Activated naive CD4-positive, alpha-beta T cell treated with Interleukin-2 at 50 U/mL for 16 hours (primary cell): ENCODE measurements at places on chromosomes 3 and 15.

DNA sequence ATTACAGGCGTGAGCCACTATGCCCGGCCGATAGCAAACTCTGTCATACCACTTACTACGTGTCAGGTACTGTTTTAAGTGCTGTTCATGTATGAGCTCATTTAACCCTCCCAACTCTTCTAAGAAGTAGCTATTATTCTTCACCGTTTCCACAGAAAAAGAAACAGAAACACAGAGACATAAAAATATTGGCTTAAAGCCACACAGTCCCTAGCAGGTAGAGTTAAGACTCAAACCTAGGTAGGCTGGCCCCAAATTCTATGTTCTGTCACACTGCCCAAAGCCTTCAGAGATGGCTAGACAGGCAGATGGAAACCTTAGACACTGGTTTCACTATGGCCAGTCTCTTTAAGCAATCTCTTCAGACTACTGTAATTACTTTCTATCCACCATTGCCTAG is 149.8 kb upstream of the KCNMB2 start:
- DNase-seq, result no peak

DNA sequence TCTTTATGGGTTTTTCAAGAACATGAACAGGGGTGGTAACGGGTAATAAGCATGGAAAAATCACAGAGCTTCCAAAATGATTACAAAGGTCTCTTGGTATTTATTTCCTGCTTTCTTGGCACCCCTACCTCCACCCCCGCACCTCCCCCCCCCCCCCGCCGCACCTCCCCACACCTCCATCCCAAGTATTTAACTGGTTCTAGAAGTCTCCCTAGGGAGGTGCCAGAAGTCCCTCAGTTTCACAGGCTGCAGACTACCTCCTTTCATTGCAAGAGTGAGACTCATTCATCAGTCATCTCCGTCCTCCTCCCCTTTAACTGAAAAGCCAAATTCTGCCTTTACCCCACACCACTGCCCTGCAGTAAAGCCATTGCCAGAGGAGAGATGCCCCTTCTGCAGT is 169.4 kb downstream of the ALDH1A2 start:
- no peak for DNase-seq

GRCh38 chr3:26018889-26019288 is 229.0 kb downstream of the OXSM start:
- DNase-seq, result no peak

DNA sequence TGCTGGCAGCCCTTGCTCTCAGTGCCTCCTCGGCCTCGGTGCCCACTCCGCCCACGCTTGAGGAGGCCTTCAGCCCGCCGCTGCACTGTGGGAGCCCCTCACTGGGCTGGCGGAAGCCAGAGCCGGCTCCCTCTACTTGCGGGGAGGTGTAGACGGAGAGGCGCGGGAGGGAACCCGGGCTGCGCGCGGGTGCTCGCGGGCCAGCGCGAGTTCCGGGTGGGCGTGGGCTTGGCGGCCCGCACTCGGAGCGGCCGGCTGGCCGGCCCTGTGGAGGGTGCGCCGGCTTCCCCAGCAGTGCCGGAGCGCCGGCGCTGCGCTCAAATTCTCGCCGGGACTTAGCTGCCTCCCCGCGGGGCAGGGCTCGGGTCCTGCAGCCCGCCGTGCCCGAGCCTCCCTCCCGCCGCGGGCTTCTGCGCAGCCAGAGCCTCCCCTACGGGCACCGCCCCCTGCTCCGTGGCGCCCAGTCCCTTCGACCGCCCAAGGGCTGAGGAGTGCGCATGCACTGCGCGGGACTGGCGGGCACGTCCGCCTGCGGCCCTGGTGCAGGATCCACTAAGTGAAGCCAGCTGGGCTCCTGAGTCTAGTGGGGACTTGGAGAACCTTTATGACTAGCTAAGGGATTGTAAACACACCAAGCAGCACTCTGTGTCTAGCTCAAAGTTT is 231.5 kb downstream of the EFHB start:
- no peak for DNase-seq

GRCh38 chr3:160564949-160565441 is 376 bp downstream of the KPNA4 start:
- peak; percentile 70 for DNase-seq

GRCh38 chr3:184619369-184619768 is 57.8 kb downstream of the EPHB3 start:
- DNase-seq, result no peak

- DNase-seq, result no peak
Measured at GRCh38 chr15:75456710-75457109, 5.2 kb upstream of the SIN3A start.

DNA sequence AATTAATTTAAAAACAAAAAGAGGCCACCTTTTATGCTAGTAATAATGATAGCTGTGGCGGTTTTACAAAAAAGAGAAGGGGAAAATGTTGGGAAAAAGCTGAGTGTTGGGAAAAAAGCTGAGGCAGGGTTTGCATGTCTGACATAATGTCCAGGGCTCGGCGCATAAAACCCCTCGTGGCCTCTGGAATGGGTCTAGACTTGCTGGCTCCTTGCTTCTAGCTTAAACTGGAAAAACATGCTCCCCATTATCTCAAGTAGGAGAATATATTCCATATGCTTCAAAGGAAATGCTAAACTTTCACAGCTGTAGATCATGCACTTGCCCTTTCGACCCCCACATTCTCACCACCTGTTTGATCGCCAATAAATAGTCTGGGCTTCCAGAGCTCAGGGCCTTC is 53.0 kb downstream of the CYP19A1 start:
- DNase-seq, result no peak

DNA sequence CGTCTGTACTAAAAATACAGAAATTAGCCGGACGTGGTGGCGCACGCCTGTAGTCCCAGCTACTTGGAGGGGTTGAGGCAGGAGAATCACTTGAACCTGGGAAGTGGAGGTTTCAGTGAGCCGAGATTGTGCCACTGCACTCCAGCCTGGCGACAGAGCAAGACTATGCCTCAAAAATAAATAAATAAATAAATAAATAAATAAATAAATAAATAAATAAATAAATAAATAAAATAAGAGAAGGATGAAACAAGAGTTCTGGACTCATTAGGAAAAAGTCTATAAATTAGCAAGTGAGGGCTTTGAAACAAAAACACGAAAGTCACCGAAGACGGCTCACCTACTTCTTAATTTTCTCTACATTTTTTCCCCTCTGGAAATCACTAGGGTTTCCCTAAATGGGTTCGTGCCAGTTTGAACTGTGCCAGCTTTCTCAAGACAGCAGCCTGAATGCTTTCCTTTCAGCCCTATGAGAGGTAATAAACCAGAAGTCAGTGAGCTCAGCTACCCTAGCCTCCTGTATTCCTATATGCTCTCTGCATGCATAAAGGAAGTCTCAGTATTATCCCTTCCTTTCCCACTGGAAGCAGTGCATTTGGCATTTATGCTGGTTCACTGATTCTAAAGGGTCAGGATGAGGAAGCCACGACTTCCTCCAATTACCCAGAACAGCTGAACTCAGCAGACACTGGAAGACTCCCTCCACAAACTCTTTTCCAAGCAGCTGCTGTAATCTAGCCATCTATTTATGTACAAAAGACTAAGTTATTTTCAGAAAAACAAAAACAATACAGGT is 266.9 kb downstream of the ZBBX start:
- no peak for DNase-seq

- no peak for DNase-seq
Measured at GRCh38 chr3:182895513-182896112, 84.7 kb downstream of the DCUN1D1 start.

DNA sequence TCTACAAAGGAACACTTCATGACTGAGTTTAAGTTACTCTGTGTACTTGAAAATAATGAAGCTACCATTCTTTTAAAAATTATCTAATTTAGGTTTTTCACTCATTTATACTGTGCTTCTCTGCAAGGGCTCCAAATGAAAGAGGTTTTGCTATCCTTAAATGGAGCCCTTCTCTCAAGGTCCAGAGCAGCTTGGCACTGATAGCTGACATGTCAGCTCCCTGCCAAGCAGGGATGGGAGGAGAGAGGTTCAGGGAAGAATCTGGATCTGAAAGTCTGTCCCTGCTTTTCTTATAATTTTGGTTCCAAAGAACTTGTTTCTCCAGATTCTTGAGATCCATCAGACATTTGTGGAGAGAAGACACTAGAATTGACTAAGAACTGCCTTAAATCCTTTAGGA is 39.1 kb downstream of the MRPS11 start:
- no peak for DNase-seq

- DNase-seq, result no peak
Measured at GRCh38 chr3:78249294-78249693, 1209.4 kb downstream of the ROBO2 start.

DNA sequence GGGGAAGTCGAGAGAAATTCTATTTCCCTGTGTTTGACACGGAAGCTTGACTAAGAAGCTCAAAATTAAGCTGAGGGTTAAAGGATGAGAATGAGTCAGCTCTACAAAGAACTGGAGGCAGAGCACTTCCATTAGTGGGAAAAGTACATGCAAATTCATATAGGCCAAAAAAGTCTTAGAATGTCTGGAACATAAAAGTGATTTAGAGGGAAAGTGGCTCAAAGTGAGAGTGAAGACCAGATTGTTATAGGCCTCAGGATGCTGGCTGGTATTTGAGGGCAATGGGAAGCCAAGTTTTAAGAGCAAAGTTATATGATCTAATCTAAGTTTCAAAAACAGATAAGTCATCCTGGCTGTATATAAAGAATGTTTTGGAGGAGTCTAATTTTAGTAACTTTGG is 857.3 kb downstream of the NAALADL2 start:
- DNase-seq, result no peak

- no peak for DNase-seq
Measured at GRCh38 chr3:133570937-133571320, 2.6 kb upstream of the CDV3 start.

- no peak for DNase-seq
Measured at GRCh38 chr3:9402410-9403228, 5.2 kb downstream of the SETD5 start.

- DNase-seq, result no peak
Measured at GRCh38 chr3:42721690-42722089, 19.1 kb upstream of the HHATL start.

DNA sequence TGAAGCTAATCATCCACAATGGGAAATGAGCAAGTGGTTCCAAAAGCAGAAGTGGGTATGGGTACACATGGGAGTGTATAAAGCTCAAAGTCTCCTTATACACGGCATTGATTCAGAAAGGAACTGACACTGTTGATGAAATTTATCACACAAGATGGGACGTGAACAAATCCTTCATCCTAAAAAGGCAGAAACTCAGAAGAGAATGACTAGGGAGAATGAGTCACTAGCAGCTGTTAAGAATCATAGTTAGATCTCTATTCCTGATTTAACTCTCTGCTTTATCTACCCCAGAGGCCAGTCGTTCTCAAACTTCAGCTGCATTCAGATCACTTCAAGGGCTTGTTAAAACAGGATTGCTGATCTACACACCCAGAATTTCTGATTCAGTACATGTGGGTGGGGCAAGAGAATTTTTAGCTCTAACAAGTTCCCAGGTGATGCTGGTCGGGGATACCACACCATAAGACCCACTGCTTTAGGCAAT is 97.7 kb upstream of the PHLDB2 start:
- DNase-seq, result no peak

- DNase-seq, result no peak
Measured at GRCh38 chr15:55649058-55649423, 60.9 kb upstream of the PYGO1 start.

GRCh38 chr15:65365229-65365628 is 12.6 kb downstream of the IGDCC3 start:
- DNase-seq, result no peak

DNA sequence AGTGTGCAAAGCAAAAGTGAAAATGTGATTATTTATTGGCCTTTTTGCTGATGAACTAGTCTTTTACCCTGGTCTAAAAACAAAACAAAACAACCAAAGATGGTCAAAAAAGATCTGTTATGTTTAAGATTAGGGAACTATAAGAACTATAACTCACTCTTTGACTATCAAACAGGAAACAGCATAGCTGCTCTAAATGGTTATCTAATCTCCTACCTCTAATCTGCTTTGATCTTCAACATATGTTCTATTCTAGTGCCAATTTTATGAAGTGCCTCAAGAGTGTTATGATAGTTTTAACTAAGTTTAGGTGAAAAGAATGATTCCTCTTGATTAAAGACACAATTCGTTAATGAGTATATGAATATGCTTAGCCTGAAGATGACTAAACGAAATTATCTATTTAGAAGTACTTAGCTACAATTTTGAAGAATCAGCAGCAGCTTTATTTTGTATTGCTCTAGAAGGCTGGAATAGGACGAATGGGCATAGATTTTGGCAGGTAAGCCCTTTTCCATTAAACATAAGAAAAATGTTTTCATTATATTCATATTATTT is 46.0 kb downstream of the SETD2 start:
- no peak for DNase-seq

GRCh38 chr3:141680620-141681389 is 57.3 kb upstream of the RNF7 start:
- no peak for DNase-seq

- no peak for DNase-seq
Measured at GRCh38 chr3:19093084-19093483, 55.2 kb upstream of the KCNH8 start.

DNA sequence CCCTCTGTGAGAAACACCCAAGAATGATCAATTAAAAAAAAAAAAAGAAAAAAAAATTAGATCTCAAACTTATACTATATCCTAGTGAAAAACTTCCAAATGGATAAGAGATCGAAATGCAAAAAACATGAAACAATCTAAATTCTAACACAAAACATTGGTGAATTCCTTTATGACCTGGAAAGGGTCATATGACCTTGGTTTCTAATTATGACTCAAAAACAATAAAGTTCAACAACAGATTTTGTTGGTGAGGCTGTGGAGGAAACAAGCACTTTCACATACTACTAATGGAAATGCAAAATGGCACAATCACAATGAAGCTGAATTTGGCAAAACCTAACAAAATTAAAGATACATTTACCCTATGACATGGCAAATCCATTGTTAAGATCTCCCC is 45.3 kb downstream of the HSPBAP1 start:
- DNase-seq, result no peak

GRCh38 chr3:37504583-37505357 is 330.4 kb upstream of the LRRFIP2 start:
- no peak for DNase-seq

DNA sequence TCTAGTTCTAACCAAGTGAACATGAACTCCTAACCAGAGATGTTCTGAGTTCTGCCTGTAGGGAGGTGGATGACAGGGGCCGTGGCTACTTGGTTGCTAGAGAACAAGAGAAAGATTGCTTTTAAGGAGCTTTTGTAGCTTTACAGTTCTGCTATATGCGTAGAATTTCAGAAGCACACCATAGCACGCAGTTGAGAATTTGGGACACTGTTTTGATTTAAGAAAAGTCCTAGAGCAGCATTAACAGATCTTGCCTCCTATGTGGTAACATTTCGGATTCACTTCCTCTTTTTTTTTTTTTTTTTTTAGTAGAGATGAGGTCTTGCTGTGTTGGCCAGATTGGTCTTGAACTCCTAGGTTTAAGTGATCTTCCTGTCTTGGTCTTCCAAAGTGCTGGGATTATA is 181.7 kb downstream of the TCF12 start:
- no peak for DNase-seq

GRCh38 chr15:53836618-53837017 is 77.2 kb upstream of the WDR72 start:
- DNase-seq, result no peak

DNA sequence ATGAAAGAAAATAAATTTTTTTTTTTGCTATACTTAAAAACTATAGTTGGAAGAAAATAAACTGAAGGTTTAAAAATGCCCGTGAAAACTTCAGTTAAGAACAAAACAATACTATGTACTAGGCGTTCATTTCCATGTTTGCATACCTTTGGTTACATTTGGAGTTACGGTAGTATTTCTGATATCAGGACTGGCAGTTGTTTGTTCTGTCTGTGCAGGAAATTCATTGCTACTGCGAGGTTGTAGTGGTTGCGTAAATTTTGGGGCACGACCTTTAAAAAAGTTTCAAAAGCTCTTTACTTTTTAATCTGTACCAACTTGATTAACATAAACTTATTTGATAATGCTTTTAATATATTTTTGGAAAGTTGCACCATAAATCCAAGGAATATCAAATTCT is 47.9 kb downstream of the ST3GAL6 start:
- no peak for DNase-seq
